ENCODE measurements at places on chromosomes 6 and 20.

DNA sequence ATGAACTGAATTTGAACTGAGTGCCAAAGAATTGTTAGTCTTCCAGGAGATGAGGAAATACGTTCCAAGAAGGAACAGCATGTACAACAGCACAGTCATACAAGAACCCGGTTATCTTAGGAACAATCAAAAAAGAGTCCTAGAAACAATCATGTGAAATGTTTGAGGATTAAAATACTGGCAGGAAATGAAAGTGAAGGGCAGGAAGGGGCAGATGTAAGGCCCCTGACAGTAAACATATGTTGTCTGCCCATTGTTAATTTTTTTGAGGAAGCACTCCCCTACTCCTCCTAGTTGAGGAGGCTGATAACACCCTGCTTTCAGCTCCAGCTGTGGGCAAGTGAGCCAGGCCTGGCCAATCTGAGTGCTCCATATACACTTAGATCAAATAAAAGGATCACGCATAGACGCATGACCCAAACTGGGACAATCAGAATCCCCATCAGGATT, 220.9 kb downstream of the HACE1 start:
- no peak for DNase-seq

DNA sequence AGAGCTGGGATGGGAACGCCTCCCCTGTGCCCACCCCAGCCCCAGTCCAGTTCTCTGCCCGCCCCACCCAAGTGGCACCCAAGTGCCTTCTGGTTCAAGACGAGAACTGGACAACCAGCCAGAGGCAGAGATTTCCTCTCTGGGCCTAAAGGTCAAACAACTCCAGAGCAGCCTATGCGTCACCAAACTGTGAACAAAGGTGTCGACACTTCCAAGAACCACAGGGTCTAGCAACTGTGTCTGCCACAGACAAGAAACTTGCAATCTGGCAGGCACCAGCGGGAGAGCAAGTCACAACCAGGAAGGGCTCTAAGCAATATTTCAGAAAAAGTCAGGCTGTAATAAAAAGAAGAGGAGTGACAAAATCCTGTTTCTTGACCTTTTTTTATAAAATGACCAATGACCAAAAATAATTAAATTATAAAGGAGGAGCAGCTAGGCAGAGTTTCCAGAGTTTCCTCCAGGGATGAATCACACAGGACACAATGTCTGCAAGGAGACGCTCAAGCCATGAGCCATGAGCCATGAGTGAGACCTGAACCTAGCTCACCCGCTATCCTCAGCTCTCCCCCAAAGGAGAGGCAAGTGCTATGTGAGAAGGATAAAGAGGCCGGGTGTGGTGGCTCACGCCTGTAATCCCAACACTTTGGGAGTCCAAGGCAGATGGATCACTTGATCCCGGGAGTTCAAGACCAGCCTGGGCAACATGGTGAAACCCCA, 11.1 kb downstream of the EDEM2 start:
- DNase-seq: no peak

DNA sequence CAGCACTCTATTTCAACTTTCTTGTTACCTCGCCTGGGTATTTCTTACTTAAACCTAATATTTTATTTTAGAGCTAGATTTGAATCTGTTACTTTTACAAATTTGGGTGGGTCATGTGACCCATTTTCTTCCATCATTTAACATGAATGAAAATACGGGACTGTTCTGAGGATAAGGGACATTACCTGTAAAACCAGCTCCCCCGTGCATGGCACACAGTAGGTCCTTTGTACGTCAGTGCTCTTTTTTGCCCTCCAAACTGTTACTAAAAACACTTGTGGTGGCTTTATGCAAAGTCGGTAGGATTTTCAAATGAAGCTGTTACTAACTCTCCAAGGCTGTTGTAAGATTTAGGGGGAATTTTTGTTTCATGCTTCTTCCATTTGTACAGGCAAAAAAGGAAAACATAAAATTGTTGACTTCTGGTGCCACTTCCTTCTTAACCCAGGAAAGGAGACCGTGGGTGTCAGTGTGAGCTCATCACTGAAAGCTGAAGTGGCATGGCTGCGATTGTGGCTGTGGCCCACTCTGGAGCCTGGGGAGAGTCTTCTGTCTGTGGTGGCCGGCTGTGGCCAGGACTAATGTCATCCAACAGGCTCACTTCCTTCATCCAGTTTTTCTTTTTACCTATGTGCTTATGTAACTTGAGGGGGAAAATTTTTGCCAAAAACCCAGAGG, 40.2 kb upstream of the PXDC1 start:
- DNase-seq: no peak

DNA sequence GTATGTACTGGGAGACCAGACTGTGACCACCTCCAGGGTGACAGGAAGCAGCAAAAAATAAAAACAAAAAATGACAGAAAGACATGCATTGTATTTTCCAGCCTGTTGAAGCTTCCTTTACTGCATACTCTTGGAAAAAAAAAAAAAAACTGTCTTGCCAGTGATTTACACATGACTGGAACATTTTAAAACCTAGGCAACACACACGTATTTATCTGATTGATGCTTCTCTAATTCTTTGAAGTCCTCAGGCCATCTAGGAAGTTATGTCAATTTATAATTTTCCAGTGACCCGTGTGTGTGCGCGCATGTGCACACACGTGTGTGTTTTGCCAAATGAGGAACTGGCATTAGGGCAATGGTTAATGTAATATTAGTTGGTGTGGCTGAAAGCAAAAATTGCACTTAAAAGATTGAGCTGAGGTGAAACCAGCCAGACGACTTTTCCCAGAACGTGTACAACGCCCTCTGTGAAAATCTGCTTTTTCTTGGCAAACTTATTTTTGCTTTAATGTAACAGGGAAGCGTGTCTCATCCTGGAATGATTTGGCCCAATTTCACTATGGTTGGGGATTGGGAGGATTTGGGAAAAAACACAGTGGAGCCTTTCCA, 315.2 kb downstream of the TFAP2A start:
- DNase-seq: no peak

- DNase-seq: no peak
Measured at GRCh38 chr6:56999049-56999448, 44.1 kb downstream of the BEND6 start.

DNA sequence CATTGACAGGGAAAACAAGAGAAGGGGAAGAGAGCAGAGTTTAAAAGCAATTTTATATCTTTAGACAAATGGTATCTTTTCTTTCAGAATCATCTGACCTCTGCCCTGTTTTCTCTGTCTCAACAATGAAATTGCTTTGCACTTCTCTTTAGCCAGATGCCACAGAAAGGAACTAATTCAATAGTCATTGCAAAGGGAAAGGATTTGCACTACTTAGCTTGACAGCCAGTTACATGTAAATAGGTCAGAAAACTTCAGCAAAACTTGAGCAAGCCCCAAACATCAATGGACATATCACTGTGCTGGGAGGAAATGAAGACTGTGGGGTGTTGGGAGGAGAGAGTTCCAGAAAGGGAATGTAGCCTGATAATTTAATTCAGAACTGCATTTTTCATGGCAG, 181.3 kb upstream of the FAM83B start:
- no peak for DNase-seq

GRCh38 chr6:112330071-112330878, 16.9 kb upstream of the RFPL4B start:
- no peak for DNase-seq

GRCh38 chr6:149111556-149112115, 205.9 kb upstream of the TAB2 start:
- no peak for DNase-seq

DNA sequence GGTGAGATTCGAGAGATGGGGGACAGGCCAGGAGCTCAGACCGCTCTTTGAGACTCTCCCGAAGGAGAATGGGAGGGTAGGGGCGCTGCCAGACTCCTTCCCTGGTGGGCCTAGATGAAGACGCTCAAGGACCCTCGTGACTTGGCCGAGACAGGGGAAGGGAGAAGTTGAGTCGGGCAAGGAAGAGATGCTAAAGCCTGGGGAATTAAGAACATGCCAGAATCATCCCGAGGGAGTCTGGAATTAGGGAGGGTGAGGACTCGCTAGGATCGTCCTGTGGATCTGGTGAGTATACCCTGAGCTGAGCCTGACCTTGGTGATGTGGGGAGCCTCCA, 529 bp downstream of the UBE2C start:
- DNase-seq: peak; percentile 48

DNA sequence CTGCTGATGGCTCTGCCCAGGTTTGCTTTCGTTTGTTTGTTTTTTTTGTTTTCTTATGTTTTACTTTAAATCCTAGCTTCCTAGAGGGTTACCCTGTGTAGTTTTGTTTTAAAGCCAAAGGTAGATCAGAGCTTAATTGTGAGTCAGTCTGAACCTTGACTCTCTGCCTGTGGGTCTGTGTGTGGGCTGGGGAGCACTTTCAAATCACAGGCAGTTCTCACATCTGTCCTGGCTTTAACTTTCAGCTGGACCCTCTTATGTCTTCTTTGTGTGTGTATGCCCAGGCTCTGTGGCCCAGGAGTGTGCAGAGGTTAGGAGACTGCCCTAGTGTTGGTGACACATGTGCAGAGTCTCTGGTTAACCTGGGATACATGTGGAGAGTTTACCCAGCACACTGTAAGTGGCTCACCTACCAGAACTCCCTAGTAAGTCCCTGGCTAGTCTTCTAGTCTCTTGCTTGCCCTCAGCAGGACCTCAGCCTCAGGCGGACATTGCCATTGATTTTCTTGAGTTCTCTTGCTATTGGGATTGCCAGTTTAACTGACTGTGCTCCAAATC, 19.0 kb downstream of the HIVEP1 start:
- DNase-seq: no peak

- DNase-seq: peak; percentile 52
Measured at GRCh38 chr6:167735084-167735950, 91.4 kb upstream of the AFDN start.

GRCh38 chr20:43914311-43915210, at the start of gene TOX2:
Gene TOX2 (plus strand): TSS chr20:43914852. CDS start chr20:43914892, 40 bp downstream.
- DNase-seq: peak; percentile 94

DNA sequence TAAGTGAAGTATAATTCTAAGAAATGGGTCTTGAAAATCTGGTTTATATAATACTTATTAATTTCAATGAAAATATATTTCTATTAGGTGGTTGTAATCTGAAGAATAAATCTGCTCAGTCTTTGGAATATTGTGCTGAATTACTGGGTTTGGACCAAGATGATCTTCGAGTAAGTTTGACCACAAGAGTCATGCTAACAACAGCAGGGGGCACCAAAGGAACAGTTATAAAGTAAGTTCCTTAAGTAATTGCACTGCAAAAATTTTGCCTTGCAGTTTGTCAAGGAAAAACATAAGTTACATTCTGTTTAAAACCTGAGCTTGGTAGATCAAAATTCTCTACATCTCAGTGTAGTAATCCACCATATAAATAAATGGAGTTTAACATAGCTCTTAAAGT, 106.0 kb downstream of the MYO6 start:
- DNase-seq: peak; percentile 12

- no peak for DNase-seq
Measured at GRCh38 chr20:23658336-23658735, 20.6 kb upstream of the CST3 start.

DNA sequence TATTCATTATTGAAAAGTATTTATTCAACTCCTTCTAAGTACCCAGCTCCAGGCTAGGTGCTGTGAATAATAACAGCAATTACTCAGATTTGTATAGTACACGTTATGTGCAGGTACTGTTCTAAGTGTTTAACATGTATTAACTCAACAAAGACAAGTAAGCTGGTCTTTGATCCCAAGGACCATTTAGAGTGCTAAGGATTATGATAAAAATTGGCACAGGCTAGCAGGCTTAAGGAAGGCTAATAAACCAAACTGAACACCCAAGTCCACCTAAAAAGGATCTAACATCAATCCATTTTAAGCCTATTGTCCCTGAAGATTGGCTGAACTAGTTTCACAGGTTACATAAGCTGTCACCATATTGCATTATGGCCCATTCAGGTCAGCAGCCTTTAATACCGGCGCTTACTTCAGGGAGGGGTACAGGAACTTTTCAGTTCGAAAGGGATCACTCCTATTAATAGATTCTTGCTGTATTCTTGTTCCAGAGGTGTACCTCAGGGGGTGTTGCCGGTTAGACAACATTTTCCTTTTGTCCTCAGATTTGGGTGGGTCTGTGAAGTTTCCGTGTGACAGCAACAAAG, 99.0 kb upstream of the GMDS start:
- no peak for DNase-seq

DNA sequence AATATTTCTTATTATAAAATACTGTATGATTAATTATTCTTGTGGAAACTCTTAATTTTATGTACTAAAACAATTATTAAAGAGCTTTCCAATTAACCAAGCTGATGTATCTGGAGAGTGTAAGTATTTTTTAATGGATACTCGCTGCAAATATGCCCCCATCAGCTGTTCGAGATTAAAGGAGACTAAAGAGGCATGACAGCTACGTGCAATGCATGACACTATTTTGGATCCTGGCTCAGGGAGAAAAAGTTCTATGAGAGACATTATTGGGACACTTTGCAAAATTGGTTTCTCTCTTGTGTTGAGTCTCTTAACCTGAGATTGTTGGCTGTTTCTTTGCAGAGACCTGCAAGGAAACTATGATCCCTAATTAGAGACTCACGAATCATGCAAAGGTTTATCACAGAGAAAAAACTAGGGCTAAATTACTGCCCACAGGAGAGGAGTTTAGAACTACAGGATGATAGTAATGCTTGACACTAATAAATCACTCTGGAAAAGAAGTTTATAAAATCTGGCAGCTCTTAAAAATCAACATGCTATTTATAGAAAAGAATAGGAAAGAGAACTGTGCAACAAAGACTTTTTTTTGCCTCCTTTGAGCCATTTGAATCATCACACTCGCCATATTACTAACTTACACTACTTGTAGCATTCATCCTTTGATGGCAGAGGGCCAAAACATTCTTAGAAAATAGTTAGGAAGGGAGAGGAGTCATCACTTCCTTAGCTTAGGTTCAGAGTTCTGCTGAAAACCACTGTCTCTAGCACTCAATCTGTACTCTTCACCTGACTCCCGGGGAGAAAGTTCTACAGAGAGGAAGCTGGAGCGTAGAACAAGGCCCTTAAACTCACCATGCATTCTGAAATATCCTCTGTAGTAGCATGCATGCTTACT, 25.3 kb downstream of the NRN1 start:
- DNase-seq: no peak

- DNase-seq: no peak
Measured at GRCh38 chr6:111552958-111553357, 52.7 kb downstream of the TRAF3IP2 start.

- peak; percentile 48 for DNase-seq
Measured at GRCh38 chr6:155418017-155418761, 37.5 kb downstream of the NOX3 start.

DNA sequence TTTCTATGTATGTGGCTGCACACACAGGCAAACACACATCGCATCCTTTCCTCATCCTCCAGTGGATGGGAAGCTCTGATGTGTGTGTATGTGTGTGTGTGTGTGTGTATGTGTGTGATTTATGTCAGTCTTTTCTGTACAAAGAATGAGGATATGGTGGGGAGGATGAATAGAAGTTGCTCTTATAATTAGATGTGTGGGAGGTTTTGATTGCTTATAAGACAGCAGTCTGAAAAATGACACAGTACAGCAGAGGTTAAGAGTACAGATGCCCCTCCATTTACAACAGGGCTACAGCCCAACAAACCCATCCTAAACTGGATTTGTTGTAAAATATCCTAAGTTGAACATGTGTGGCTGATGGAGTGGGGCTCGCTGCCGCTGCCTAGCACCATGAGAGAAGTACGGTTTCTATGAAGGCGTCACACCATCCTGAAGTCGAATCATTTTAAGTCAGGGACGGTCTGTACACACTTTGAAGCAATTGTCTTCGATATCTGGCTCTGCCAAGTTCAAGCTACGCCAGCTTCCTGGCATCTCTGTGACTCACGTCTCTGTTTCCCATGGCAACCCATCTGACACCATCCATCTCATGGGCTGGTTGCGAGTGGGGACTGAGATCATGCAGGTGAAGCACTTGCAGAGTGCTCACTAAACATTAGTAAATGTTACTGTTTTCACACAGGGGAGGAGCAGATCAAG, 252.6 kb downstream of the MYLK4 start:
- DNase-seq: no peak

GRCh38 chr6:149340200-149340599, 22.7 kb downstream of the TAB2 start:
- DNase-seq: no peak

Measured in H7 (cell line).